ENCODE measurements at places on chromosomes 4 and X. TPM values are rescaled to one million over a fixed set of nuclear protein-coding genes. Genes with fewer than 3 reads are reported as not detected.

DNA sequence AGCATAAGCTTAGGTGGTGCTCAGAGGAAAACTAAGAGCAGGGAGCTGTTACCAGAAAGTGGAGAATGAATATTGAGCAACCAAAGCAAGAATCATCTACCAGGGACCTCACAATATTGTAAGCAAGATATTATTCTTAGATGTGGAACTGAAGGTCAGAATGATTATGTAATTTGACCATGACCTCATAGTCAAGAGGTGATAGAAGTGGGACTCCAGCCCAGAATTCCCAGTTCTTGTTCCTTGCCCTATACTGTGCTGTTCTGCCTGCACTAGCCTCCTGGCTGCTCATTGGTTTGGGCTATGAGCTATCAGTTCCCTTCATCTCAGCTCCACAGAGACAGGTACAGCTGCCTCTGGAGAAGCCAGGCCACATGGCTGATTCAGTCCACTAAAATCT lies 229.4 kb downstream of the LDB2 start:
- DNase-seq = no peak
- no peaks in the 10 kb centered on the region for H3K4me1 ChIP-seq
- no peak overlapping the region for H3K4me3 ChIP-seq

GRCh38 chrX:1679238-1679637 lies 64.4 kb downstream of the ASMT start:
- H3K36me3 ChIP-seq = no peaks in the 10 kb centered on the region
- no peak for DNase-seq
- H3K4me3 ChIP-seq = no peak overlapping the region
- no peaks in the 10 kb centered on the region for H3K4me1 ChIP-seq
- H3K27me3 ChIP-seq = no peaks in the 10 kb centered on the region

The CXorf49 gene
- not detected for total RNA-seq

GRCh38 chr4:141871086-141871770 lies 234.8 kb downstream of the IL15 start:
- no peak for DNase-seq
- no peaks in the 10 kb centered on the region for H3K4me1 ChIP-seq
- no peak overlapping the region for H3K27ac ChIP-seq
- no peaks in the 10 kb centered on the region for H3K36me3 ChIP-seq
- no peaks in the 10 kb centered on the region for H3K27me3 ChIP-seq

DNA sequence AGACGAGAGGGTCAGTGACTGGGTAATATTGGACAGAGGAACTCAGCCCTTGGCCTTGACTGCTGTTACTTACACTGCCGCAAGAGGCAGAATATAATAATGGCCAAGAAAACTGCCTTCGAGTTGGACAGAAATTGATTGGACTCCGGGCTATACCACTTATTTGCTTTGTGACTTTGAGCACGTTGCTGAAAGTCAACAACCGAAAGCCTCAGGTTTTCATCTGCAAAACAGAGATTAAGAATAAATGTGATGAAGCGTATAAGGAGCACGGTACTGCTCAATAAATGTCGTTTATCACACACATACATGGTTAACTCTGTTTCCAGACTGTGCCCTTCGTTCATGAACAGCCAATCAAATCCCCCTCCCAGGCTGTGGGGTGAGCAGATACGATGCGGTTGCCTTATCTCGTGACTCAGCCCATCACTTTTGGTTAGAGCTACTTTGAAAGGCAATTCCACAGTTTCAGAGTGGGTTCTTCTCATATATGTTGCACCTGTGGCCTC lies 91.6 kb downstream of the TSPAN7 start:
- no peak overlapping the region for H3K27ac ChIP-seq
- no peaks in the 10 kb centered on the region for H3K36me3 ChIP-seq
- no peak overlapping the region for H3K4me3 ChIP-seq
- no peak for DNase-seq
- no peaks in the 10 kb centered on the region for H3K4me1 ChIP-seq
- H3K27me3 ChIP-seq = no peaks in the 10 kb centered on the region

DNA sequence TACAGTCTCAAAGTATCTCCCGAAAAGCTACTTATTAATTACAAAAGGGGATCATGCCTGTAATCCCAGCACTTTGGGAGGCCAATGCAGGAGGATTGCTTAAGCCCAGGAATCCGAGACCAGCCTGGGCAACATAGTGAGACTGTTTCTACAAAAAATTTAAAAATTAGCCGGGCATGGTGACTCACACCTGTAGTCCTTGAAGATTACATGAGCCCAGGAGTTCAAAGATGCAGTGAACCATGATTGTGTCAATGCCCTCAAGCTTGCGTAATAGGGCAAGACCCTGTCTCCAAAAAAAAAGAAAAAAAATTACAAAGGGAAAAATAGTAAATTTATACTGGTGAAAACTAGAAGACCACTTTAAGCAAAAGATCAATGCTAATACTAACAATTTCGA lies 3.3 kb upstream of the PORCN start:
- H3K27me3 ChIP-seq = no peaks in the 10 kb centered on the region
- no peaks in the 10 kb centered on the region for H3K36me3 ChIP-seq
- no peak overlapping the region for H3K27ac ChIP-seq
- DNase-seq = no peak

DNA sequence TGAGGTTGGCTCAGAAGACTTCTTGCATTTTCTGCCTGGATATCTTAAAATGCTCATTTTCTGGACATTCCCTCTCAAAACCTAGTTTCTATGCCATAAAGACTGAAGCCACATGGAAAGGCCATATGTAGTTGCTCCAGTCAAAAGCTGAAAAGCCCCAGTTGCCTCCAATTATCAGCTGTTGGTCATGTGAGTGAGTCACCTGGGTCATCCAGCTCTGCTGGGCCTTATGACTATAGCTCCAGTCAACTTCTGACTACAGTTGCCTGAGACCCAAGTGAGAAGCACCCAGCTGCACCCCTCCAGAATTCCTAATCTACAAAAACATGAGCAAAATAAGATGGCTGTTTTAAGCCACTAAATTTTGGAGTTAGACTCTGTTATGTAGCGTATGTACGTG lies 41.9 kb downstream of the HELQ start:
- H3K27me3 ChIP-seq = no peaks in the 10 kb centered on the region
- H3K4me1 ChIP-seq = no peaks in the 10 kb centered on the region
- no peak overlapping the region for H3K27ac ChIP-seq
- no peaks in the 10 kb centered on the region for H3K36me3 ChIP-seq
- no peak for DNase-seq
- no peak overlapping the region for H3K4me3 ChIP-seq

- no peaks in the 10 kb centered on the region for H3K36me3 ChIP-seq
- no peak overlapping the region for H3K4me3 ChIP-seq
- DNase-seq = no peak
- H3K4me1 ChIP-seq = no peaks in the 10 kb centered on the region
- H3K27me3 ChIP-seq = no peaks in the 10 kb centered on the region
These were observed 66.1 kb downstream of the MAGEA10 start for GRCh38 chrX:152072236-152072635.

The SPIN4 gene
- 1.7 TPM for total RNA-seq

Data from naive thymus-derived CD4-positive, alpha-beta T cell (primary cell).